Stimulated activated CD8-positive, alpha-beta memory T cell treated with anti-CD3 and anti-CD28 coated beads, Interleukin-2, amount 100 ng/mL, for 1 hour (primary cell): ENCODE measurements at places on chromosomes 6 and 20.

DNA sequence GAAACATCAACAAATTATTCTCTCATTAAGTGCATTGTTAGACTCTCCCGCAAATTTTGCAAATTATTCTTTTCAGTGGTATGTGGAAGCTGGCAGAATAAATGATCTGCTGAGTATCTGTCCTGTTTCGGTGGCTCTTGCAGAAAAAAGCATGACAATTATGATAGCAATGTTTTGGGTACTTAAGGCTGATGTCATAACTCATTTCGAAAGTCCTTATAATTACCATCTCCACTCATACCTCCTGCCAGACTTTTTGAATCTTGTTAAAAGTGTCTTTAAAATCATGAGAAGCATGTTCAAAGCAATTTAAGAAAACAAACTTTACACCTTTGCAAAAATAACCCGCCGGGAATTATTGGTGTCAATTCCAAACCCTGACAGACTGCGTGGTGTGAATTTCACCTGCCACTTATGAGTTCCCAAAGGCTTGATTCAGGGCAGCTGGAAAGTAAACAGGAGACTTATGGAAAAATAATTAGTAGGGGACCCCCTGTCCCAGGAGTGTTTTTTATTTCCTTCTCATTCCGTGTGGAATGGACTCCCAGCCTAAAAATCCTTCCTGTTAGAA lies 87.6 kb upstream of the E2F3 start:
- DNase-seq: no peak

DNA sequence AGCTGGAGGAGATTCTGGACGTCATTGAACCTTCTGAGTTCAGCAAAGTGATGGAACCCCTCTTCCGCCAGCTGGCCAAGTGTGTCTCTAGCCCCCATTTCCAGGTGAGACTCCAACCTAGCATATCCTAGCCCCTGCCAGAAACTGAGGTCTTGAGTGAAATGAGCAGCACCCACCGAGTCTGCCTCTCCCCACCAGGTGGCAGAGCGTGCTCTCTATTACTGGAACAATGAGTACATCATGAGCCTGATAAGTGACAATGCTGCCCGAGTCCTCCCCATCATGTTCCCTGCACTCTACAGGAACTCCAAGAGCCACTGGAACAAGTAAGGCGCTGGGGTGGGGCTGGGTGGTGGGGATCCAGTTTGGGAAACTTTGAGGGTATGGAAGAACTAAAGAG lies 4.6 kb downstream of the MEA1 start:
- no peak for DNase-seq

- DNase-seq: no peak
Observed at GRCh38 chr6:30263734-30264133, 50.5 kb upstream of the TRIM26 start.

DNA sequence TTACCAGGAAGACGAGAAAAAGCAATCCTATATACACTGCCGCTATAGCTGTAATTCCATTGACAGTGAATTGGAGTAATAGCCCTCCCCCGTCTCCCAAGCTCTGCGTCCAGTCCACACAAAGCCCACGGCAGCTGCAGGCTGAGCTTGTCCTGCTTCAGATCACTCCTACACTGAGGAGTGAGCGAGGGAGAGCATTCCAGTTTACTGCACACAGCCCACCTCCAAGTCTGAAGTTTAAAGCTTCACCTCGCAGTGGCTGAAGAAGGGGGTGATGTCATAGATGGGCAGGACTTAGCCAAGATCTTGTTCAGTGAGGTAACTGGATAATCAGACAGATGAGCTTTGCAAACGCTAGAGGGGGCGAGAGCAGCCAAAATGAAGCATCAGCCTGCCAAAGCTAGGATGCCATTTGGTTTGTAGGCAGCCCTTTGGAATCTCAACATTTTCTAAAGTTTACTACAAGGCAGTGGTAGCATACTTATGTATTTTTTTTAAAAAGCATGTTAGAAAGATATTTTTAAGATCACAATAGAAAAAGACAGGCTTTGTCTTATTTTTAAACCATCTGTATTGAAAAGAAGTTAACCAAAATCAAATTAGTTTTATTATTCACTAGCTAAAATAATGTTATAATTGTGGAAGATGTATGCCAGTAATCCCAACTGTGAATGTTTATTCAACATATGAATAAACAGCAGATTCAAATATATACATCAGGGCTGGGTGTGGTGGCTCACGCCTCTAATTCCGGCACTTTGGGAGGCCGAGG lies at the start of gene FLRT3:
Gene FLRT3, minus strand, starts transcription at position 213 of the 772 bp plus-strand sequence. CDS start 10,106 bp downstream, outside the sequence.
- DNase-seq: no peak

GRCh38 chr20:32858189-32858588 lies 534 bp upstream of the EFCAB8 start:
- no peak for DNase-seq

DNA sequence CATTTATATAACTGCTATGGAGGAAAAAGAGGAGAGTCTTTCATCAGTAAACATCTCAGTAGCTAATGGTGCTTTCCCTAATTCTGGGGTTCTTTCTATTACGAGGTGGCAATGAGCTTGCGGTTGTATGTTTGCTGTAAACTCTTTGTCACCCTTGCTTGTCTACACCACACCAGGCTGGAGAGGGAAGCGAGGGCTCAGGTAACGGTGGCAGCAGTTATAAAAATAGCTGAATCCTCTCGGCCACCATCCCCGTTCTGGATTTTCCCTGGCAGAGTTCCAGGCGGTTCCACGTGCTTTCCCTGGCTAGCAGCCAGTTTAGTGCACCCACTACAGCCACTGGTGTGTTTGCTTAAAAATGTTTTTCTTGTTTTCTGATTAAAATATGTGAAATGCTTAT lies 39.0 kb downstream of the MAS1 start:
- DNase-seq: no peak
